ENCODE measurements at places on chromosomes 2 and 18.

GRCh38 chr18:41486575-41486974 is 468.5 kb upstream of the PIK3C3 start:
- no peak for DNase-seq

DNA sequence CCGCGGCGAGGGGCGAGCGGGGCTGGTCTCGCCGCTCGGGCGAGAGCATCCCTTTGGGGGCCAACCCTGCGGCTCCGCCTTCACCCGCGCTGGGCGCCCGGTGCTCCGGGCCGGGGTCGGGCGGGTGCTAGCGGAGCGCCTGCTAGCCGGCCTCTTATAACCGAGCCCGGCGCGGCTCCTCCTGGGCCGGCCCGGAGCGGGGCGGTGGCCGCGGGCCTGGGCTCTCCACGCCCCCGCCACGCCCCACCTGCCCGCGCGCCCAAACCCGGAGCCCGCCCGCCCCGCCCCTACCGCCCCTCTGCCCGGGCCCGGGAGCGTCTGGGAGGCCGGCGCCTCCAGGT is at the start of gene FOXI3:
FOXI3 (minus strand) TSS at position 129 of the 341 bp plus-strand sequence. CDS start 158 bp downstream, outside the sequence.
- no peak for DNase-seq

DNA sequence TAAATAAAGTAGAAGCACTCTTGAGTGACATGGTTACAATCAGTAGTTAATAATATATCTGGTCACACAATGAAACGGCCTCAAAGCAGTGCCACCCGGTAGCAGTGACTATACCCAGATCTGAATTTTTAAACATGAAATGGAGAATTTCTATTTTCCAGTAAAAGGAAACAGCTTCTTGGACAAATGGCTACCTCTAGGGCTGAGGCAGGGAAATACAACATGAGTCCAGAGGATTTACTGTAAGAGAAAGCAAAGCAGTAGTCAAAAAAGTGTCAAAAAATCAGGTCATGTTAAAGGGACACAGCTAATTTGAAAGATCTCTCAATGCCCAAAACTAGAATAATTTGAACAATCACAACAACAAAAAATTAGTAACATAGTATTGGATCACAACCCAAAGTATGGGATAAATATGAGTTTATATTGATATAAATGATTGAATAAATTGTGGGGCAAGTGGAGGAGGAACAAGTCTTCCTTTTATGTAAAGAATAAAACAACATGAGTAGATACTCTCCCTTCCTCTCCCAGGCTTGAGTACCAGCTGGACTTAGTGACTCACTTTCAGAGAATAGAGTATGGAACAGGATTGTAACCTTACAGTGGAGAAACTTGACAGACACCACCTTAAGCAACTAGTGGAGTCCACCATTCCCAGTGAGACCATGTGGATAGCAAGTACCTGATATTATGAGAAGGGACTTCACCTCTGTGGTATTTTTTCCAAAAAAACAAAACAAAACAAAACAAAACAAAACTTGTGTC is 180.8 kb downstream of the MBD2 start:
- no peak for DNase-seq

DNA sequence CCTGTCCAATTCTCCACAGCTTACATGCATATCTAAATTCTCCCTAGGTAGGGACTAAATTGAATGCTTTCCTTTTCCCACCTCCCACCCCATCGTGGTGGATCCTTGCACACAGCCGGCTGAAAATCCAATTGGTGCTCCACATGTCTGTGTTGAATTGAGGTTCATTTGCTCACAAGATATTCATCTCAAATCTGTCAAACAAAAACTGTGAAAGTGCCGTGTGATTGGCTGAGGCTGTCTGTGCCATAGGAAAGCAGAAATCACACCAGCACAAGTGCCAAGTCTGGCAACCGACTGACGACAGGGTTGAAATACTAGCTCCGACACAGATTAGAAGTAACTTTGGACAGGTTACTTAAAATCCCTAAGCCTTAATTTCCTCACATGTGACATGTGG is 823.3 kb downstream of the TDRD15 start:
- no peak for DNase-seq

DNA sequence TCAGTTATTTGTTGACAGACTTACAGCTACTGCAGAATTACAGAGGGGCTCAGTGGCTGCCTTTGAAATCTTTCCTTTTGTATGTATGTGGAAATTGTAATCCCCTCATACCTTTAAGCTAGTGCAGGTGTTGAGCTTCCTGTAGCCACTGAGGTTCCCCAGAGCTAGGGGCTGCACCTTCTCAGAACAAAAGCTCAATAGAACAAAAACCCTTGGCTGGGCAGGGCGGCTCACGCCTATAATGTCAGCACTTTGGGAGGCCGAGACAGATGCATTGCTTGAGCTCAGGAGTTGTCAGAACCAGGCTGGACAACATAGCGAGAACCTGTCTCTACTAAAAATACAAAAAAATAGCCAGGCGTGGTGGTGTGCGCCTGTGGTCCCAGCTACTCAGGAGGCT is 41.3 kb upstream of the CHMP1B start:
- DNase-seq = no peak

GRCh38 chr2:71143782-71144181 is 13.3 kb downstream of the MPHOSPH10 start:
- DNase-seq = no peak

DNA sequence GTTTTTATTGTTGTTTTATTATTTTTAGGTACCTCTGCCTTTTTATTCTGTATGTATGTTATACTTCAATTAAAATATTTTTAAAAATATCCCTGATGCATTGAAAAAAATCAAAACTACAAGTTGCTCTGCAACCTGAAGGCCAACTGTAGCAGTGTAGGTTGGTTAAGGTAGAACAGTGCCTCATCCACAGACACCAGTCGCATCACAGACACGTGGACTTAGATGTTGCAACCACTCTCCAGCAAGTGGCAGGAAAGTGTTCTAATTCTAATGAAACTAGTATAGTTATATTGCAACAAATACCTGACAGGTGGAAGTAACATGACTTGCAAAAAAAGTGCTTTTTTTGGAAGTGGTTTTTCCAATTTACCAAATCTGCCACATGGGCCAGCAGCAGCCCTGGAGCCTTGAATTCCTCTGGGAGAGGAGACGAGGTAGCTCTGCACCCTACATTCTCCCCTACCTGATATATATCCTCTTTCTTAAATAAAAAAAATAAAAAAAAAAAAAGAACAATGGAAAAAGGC is 28.4 kb upstream of the SLC3A1 start:
- DNase-seq = no peak

DNA sequence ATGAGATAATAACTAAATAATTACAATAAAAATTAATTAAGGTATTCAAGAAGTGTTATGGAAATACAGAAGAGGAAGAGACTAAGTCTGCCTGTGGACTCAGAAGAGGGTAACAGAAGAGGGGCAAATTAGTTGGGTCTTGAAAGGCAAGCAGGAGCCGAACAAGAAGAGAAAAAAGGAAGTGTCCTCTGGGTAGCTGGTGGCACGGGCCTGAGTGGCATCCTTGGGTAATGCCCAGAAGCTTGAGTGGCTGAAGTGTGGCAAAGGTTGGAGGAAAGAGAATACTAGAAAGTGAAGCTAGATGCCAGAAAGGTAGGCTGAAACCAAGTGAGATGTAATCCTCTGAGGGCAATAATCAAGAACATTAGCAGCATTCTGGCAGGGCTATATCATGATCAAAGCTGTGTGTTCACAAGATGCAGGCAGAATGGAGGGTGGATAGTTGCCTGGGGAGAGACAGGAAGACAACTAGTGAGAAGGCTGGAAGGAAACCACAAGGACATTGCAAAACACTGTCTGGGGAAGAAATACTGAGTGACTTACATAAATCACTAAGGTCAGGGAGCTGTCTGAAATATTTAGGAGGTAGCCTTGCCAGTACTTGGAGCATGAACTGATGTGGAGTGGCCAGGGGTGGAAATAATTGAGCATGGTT is 16.2 kb downstream of the DOCK10 start:
- DNase-seq = no peak

DNA sequence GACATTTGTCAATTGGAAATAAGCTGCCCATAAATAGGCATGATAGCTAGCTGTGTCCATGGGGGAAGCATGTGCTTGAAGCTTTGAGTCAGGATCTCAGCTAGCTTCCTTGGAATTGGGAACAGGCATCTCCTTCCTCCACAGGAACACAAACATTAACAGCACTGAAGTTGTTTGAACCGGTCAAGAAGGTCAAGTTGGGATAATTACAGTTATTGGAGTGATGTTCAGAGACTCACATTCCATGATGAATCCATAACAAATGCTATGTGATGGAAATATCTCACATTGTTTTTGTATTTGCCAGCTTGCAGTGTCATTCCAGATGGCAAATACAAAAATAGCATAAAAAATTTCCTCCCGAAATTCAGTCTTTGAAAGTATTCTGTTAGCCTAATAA is 347.6 kb upstream of the SMIM21 start:
- no peak for DNase-seq

DNA sequence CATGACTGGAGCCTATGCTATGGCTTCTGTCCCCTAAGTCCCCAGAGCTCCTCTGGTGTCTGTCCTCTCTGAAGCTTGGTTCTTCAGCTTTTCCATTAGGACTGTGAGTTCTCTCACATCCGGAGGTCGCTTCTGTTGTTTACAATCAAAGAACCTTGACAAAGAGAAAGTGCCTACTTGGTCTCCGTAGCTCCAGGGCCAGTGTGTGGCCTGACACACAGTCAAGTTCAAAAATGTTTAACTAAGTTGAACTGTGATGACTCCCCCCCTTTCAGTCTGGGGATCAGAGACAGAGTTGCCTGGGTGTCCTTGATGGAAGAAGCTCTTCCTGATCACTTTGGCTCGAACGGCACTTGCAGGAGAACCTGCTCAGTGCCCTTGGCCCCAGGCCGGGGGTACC is 26.3 kb upstream of the YWHAQ start:
- no peak for DNase-seq

DNA sequence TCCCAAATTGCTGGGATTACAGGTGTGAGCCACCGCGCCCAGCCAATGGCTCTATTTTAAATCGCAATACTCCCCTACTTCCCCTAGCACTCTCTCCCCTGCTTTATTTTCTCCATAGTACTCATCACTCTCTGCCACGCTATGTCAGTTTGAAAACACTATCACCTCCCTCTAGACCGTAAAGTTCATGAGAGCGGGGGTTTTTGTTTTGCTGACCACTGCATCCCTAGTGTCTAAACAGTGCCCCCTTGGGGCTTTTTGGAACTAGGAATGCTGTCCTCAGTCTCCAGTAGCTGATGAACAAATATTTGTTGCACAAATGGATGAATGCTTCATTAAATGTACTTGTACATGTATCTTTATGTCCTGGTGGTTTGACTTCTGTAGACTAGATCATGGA is 44.1 kb downstream of the ATOH8 start:
- DNase-seq = no peak

GRCh38 chr2:216142540-216142939 is 33.4 kb downstream of the XRCC5 start:
- peak; percentile 7 for DNase-seq

GRCh38 chr2:83850071-83850725 is 608.9 kb downstream of the SUCLG1 start:
- no peak for DNase-seq

GRCh38 chr2:39568116-39568515 is 97.6 kb upstream of the TMEM178A start:
- DNase-seq = no peak

GRCh38 chr2:135563793-135564192 is 32.5 kb downstream of the R3HDM1 start:
- no peak for DNase-seq

DNA sequence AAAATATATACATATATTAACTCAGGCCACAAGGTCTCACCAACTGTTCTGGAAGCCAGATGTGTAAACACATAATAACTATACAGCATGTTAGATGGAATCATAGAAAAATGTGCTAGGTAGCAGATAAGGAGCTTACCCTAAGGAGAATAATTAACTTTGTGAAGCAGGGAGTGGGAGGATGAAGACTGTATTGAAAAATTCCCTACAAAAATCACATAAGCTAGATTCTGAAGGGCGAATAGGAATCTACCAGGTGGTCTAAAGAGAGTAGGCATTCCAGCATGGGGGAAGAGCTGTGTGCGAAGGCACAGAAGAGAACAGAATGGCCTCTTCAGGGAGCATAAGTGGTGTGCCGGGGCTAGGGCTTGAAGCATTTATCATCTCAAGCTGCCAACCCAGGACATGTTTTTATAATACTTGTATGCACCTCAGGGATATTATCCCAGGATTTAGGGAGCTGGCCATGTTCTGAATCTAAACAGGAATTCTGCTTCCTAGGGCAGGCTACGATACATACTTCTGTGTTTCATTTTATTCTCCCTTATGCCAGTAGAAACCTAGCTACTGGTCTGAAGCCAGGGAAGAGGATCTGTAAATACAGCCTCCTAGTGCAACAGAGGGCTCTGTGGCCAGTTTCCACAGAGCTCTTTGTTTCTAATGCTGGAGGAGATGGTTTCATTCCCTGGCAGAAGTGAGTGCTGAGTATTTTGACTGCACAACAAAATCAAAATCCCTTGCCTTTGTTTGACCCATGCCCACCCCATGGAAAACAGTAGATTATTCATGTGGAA is 56.7 kb downstream of the NEMP2 start:
- no peak for DNase-seq

- no peak for DNase-seq
These were observed 85.8 kb upstream of the SETBP1 start for GRCh38 chr18:44594799-44595467.

DNA sequence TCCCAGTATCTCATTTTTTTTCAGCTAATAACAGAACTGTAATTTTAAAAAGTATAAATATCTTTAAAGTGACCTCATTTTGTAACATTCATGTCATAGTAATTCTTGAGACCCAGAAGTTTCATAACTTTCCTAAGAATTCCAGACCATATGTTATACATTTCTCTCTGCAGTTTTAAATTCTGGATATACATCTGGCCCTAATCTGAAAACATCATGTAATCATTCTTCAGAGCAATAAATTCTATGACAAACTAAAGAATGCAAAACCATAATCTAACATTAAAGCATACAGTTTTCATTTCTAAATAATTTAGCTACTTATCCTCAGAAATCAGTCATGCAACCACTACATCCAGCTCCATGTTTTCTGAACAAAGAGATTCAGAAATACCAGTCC is 198.3 kb upstream of the SLC35G4 start:
- DNase-seq = no peak

Data from activated T-cell treated with anti-CD3 and anti-CD28 coated beads, Interleukin-2, amount 50 U/mL, for 4 hours (primary cell).